ENCODE measurements at places on chromosomes 16 and 17. TPM values are rescaled to one million over a fixed set of nuclear protein-coding genes. Genes with fewer than 3 reads are reported as not detected.
A peak's percentile ranks its signal among the peaks of the same experiment; 100 is the strongest.

DNA sequence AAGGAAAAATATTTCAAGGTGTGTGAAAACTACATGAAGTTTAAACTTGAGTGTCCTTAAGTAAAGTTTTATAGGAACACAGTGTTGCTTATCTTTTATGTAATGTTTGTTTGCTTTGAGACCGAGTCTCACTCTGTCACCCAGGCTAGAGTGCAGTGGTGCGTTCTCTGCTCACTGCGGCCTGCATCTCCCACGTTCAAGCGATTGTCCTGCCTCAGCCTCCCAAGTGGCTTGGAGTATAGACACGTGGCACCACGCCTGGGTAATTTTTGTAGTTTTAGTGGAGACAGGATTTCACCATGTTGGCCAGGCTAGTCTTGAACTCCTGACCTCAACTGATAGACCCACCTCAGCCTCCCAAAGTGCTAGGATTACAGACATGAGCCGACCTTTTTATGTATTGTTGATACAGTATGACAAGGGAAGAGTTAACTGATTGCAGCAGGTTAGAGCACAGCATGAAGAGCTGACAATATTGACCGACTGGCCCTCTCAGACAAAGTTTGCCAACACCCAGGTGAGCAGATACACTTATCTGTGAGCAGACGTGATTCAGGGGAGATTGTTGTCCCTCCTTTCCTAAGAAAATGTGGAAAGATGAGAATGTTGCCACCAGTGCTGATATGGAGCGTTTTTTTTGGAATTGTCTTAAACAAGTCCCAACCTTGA, 373.7 kb downstream of the WWOX start:
- DNase-seq, result no peak

DNA sequence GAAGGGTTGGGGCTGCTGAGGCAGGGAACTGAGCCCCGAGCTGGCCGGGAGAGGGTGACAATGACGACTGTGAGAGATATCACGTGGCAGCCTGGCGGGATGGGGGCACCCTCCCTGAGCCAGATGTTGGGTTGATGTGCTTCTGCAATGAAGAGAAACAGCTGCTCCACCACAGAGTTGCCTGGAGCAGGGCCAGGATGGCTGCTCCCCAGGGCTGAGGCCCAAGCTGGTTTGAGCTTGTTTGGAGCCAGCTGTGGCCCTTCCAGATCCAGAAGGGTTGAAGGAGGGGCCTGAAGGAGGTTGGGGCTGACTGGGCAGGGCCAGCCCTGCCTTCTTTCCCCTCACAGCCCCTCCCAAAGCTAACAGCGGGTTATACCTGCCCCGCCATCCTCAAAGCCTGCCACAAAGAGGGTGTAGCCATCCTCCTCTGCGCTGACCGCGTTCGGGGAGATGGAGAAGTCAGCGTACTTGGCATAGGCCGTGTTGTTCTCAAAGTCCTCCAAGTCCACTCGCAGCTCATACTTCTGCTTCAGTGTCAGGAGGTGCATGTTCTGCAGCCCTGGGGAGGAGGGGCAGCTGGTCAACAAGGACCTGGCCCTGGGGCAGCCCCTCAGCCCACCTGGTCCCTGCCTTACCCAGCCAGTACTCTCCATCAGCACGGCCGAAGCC, 2.1 kb downstream of the MFAP4 start:
- DNase-seq, result peak; percentile 84

The MMP28 gene
- 10.3 TPM for total RNA-seq

The ADORA2B gene
- 1.0 TPM for total RNA-seq

The MYH11 gene
- 75.8 TPM for total RNA-seq
